Fibroblast of pulmonary artery (primary cell): ENCODE measurements at places on chromosomes 16 and 17.

DNA sequence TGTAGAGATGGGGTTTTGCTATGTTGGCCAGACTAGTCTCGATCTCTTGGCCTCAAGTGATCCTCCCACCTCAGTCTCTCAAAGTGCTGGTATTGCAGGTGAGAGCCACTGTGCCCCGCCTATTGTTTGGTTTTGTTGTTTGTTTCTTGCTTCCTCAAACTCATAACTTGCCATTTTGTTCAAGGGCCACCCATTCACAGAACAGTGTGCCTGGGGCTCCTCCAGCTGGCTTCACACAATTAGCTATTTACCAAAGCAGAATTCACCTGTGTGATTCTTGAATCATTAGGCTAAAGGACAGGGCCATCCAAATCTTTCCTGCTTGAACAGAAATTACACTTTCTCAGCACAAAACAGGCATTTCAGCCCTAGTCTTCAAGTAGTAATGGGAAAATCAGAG is 7.2 kb downstream of the ABHD15 start:
- DNase-seq = no peak

DNA sequence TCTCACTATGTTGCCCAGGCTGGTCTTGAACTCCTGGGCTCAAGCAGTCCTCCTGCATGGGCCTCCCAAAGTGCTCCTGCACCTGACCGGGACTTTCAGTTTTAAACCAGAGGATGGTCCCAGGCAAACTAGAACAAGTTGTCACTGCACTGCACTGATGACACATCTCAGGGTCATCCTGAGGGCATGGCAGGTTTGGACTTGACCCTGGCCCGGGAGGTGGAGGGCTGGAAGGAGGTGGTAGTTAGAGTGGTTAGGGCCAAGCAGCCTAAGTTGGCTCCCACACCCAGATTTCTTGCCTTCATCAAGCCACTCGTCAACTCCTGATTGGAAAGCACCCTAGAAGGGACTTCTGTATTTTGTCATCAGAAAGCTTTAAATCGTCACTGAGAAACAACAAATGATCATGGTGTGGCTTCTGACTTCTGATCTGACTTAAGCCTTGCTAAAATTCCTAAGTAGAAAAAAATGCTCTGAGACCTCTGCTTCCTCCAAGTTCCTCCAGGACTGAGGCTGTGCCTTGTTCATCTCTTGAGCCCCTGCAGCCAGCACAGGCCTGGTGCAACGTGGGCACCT is 43.5 kb downstream of the EMP2 start:
- no peak for DNase-seq

GRCh38 chr17:3979290-3979611 is 15.0 kb upstream of the ATP2A3 start:
- DNase-seq = no peak

DNA sequence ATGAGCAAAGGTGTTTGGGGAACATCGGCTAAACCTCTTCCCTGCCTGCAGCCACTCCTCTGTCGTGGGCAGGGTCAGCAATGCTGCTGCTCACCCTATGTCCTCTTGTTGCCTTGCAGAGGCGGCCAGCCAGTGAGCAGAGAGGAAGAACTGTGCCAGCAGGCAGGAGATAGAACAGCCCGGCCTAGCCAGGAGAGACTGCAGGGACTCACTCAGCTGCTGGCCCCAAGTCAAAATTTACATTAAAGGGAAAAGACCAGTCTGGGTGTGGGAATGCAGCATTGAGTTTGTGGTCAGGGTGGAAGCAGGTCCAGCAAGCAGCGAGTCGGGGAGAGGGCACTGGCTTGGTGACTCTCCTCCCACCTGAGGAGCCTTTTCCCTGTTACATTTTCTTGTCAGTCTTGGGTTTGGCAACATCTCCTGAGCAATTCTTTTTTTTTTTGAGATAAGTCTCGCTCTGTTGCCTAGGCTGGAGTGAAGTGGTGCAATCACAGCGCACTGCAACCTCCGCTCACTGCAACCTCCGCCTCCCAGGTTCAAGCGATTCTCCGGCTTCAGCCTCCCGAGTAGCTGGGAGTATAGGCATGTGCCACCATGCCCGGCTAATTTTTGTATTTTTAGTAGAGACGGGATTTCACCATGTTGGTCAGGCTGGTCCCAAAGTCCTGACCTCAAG is 22.7 kb downstream of the LIG3 start:
- peak; percentile 38 for DNase-seq

- DNase-seq = peak; percentile 17
Measured at GRCh38 chr16:88387941-88388627, 5.3 kb downstream of the ZNF469 start.
